ENCODE measurements at places on chromosomes 3 and 15.

DNA sequence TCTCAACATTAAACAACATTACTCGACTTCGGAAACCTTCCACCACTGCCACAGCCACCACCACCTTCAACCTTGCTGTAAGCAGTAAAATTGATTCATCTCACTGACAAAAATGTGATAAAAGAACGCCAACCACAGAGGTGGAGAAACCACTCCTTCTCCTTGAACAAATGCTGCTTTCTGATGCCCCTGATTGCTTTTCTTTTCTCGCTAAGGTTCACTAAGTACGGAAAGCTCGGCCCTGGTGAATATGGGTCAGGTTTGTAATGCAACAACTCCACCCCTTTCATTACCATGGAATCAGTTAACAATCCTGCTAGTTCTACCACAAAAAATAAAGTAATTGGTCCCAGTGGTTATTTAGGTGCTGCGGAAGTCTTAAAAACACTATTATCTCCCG, 44.9 kb downstream of the MEIS2 start:
- no peak for DNase-seq

GRCh38 chr3:150840802-150841515, 64.3 kb downstream of the MINDY4B start:
- no peak for DNase-seq

- DNase-seq = no peak
Observed at GRCh38 chr15:58521293-58521991, 89.7 kb downstream of the LIPC start.

DNA sequence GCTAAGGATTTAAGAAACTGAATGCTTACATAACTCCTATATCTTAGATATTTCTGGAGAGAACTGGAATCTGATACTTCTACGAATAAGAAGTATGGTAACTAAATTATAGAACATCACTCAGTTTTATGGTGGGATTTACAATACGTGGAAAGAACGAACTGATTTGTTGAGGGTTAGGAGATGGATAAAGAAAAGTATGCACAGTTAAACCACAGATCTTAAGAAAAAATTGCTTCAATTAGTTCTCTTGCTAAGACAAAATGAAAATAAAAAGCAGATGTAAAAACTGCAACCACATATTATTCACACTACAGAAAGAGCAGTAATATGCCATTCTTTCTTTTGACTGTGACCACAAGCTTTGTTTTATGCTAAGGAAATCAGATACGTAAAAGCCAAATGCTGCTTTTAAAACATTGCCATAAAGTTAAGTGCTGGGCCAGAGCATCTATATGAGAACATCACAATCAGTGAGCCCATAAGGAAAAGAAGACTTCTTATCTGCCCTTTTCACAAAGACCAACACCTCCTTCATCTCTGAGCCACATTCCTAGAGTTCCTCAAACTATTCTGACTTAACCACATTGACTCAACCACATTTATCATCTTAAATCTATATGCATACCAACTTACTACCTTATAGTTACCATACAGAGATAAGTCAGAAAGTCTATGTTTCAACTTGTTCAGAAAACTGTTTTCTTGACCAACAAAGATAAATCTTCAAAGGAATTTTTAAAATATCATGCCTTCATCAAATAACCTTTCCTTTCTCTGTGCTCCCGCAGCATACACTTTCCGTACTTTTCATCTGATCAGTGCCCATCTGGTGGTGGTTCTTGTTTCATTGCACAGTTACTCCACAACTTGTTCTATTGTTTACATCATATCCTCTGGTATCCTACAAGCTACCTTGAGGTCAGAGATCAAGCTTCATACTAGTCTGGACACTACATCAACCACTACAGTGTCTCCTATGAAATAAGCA, 61.7 kb downstream of the FSIP1 start:
- no peak for DNase-seq

DNA sequence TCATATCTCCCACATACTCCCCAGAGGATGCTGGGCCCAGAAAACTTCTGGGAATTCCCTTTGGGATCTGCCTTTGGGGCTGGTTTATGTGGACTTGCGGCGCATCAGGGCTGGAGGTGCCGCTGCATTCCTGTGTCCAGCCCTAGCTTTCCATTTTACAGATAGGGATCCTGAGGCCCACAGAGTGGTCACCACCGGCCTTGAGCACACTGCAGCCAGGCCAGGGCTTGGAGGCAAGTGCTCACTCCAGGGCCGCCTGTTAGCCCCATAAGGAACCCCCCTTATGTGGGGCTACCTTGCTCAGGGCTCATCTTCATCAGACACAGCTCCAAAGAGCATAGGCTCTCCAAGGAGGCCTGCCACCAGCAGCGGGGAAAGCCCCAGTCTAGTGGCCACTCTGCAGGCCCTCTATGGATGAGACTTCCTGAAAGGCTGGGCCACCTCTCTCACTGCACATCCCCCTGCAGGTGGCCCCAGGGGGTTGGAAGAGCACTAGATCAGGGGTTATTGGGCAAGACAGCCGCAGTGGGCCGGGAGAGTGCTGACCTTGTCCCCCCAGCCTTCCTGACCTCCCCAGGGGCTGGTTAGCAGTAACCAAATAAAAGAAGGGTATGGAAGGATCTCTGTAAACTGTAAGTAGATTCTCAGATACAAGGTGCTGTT, 9.2 kb upstream of the ATP2B2 start:
- DNase-seq = no peak
